ENCODE measurements at places on chromosomes 12 and 14.

- no peak for DNase-seq
Observed at GRCh38 chr14:90424075-90424474, 27.2 kb downstream of the CALM1 start.

- no peak for DNase-seq
Observed at GRCh38 chr12:20183563-20183962, 184.8 kb upstream of the PDE3A start.

GRCh38 chr14:67004521-67004920 is 184.7 kb upstream of the GARIN2 start:
- no peak for DNase-seq

GRCh38 chr12:124881123-124881522 is 17.5 kb upstream of the SCARB1 start:
- DNase-seq = no peak

- no peak for DNase-seq
Observed at GRCh38 chr12:124542021-124542949, 25.1 kb downstream of the NCOR2 start.

DNA sequence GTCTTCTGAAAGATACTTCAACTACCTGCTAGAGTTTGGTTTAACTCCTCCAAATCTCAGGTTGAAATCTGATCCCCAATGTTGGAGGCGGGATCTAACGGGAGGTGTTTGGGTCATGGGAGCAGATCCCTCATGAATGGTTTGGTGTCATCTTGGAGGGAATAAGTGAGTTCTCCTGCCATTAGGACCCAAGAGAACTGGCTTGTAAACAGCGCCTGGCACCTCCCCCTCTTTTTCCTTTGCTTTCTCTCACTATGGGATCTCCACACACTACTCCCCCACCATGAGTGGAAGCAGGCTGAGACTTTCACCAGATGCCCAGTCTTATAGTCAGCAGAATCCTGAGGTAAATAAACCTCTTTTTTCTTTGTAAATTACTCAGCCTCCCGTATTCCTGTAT is 2.5 kb downstream of the CNIH1 start:
- DNase-seq = no peak

GRCh38 chr12:11954181-11954580 is 116.6 kb upstream of the BCL2L14 start:
- DNase-seq = no peak

GRCh38 chr12:127043731-127044130 is 1223.2 kb upstream of the TMEM132C start:
- DNase-seq = no peak

All from stimulated activated CD4-positive, alpha-beta T cell treated with anti-CD3 and anti-CD28 coated beads, Interleukin-12 subunit alpha, Interleukin-12 subunit beta, amount 100 ng/mL, for 48 hours (primary cell).